Lower leg skin (tissue), 4 donors: ENCODE measurements at places on chromosomes 4 and X.

DNA sequence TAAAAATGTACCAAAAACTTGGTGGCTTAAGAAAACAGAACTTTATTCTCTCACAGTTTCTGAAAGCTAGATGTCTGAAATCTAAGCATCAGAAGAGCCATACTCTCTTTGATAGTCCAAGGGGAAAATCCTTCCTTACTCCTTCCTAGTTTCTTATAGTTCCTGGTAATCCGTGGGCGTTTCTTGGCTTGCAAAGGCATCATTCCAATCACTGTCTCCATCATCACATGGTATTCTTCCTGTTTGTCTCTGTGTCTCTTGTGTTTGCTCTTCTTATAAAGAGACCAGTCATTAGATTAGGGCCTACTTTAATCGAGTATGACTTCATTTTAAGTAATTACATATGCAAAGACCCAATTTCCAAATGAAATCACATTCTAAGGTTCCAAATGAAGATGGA lies 118.9 kb upstream of the FSTL5 start:
- DNase-seq: no peak

DNA sequence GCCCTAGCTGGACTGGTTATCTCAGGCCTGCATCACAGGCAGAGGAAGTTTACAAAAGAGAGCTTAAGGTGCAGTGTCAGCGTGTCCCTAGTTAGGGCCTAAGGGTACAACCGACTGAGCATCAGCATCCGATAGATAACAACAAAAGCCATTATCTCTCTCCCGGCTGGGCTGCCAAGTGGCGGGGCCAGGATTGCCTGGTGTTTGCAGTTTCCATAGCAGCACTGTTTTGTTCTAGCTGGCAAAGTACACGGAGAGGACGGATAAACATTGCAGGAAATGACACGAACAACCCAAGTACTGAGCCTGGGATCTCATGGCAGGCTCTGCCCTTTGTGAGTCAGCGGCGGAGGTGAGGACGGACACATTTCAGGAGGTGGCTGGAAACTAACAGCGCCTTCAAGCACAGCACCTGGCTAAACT lies 104.7 kb upstream of the NOCT start:
- peak; percentile 81 for DNase-seq

DNA sequence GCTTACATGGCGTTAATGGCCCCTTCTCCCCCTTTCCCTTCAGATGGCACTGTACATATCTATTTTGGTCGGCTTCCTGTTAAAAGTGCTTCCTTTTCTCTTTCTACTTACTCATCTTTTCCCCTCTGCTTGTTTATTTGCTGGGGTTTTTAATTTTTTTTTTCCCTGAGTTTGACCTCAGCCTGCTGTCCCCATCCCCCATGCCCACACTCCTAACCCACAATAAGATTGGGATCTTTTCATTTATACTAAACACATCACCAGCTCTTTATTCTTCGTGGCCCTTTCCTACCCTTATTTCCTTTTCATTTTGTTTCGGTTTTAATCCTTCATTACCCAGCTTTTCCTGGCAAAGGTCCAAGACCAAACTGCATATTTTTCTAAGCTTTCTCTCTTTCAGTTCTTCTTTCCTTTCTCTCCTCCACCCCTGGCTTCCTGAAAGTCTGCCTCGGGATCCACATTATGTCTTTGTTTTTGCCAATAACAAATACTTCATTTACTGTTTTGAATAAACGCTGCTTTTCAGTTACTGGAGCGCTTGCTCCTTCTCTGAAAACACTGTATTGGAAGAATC lies 152.0 kb upstream of the USP9X start:
- peak; percentile 17 for DNase-seq

GRCh38 chr4:140744421-140744820 lies 11.8 kb downstream of the TBC1D9 start:
- DNase-seq: no peak
